ENCODE measurements at places on chromosomes 6 and 20.

GRCh38 chr6:39681674-39682121 lies 43.5 kb downstream of the KIF6 start:
- DNase-seq: no peak

- no peak for DNase-seq
Observed at GRCh38 chr6:165844801-165845364, 181.8 kb upstream of the PDE10A start.

DNA sequence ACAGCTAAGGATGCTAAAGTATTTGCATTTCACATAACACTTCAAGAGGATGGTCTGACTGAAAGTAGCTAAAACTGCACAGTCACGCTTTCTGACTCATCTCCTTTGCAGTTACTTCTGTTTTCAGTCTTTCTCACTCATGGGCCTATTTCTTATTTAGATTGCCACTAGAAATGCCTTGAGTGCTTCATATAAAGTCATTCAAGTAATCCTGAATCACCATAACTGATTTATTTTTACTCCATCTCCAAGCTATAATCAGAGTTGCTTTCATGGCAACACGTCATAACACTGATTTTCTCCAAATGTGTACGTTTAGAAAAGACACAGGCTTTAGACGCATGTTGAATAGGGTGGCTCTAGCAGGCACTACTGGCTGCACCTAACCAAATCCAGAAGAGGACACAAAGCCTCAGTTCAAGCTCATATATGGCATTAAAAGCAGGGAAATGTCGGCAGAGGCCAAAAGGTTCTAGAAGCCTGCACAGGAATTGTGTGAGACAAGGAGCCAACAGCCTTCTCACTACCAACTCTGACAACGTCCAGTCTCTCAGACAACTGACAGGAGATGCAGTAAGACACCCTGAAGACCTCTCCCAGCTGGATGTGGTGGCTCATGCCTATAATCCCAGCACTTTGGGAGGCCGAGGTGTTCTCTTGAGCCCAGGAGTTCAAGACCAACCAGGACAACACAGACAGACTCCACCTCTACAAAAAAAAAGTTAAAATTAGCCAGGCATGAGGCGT lies 64.1 kb upstream of the BEND6 start:
- DNase-seq: no peak

DNA sequence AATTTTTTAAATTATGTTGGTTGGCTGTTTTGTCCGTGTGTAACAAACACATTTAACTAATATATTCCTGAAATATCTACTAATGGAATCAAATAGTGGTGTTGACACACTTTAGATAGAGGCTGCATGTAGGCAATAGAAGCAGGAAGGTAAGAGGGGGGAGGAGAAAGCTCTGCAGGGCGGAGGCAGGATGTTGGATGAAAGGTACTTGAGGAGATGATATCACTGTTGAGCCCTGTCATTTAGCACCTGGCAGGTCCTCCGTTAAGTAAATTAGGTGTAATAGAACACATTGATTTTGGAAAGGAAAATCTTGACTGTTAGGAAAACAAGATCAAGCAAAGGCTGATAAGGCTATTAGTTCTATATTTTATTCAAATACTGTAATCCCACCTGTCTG lies 618.7 kb downstream of the PKHD1 start:
- DNase-seq: no peak

DNA sequence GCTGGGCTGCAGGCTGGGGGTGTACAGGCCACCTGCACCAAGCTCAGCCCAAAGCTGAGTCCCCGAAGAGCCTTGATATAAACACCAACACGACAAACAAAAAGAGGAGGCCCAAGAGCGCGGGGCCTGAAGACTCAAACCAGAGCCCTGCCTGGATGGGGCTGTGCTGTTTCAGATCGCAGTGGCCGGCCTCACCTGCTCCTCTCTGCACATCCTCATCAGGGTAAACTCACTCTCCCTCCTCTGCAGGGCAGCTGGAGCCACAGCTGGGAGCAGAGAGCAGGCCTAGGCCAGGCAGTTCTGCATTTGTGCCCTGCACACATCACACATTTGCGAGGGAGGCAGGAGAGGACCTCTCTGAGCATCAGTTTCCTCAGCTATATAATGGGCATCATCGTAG lies 3.7 kb upstream of the RBM38 start:
- no peak for DNase-seq

DNA sequence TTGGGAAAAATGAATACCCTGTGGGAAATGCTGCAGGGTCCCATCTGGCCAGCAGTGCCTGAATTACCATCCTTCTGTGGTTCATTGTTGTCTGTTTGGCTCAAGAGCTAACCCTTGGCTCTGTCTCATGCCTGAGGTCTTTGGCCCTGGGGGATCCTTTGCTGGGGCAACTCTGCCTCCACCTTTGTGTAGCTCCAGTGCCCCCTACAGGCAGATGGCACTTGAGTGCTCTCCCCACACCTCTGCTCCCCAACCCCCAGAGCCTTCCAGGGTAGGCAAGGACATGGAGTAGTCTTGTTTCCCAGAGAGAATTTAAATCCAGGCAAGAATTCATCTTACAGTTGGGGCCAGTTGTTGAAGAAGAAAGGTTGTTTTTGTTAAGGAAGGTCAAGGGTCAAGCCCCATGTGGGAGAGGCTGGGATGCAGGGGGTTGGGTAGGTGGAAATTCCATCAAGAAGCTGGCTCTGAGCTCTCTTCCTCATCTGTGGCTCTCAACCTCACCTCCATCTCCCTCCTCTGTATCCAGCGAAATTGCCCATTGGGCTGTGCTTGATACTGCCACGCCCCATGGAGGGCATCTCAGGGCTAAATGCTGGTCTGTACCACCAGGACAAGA lies 44.2 kb downstream of the ZNF831 start:
- peak; percentile 26 for DNase-seq

DNA sequence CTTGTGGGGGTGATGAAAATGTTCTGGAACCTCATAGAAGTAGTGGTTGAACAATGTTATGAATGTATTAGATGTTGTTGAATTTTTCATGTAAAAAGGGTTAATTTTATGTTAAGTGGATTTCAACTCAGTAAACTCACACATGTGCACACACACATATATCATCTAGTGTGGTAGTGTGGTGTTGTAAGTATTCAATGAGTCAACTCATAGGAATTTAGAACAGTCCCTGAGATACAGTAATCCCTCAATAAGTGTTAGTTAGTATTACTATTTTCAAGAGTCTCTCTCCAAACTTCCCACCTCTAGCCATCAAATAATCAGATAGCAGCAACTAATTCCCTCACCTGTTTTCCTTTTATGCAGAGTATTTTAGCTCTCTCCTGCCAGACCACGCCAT lies 563.1 kb upstream of the JARID2 start:
- DNase-seq: no peak

All from COR-L47 (cell line).